ENCODE measurements at places on chromosomes 5 and 9.
A peak's percentile ranks its signal among the peaks of the same experiment; 100 is the strongest.

- no peak for DNase-seq
Observed at GRCh38 chr5:159139802-159140201, 40.1 kb upstream of the EBF1 start.

DNA sequence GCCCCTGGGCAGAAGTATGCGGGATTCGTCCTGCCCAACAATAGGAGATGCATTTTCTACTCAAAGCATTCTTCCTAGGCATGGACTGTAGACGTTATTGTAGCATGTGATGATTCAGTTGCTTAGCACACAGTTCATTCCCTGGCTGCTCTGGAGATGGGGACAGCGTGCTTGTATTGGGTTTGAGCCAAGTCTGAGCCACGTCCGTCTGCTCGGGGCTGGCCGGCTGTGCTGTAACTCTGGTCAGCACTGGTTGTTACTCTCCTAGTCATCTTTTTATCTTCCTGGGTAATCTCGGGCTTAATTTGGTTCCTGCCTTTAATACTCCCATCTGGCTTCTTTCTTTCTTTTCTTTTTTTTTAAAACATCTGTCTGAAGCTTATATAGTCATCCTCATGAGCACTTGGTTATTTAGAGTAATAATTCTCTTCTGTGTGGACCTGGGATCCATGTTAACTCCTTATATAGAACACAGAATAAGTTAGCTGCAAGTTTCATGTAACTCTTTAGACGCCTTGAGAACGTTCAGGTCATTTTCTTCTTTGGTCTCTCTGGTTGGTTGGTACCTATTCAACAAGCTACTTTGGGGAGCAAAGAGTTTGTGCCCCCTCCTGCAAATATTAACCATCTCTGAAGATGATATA, 118.8 kb upstream of the RPS23 start:
- DNase-seq, result no peak

GRCh38 chr9:95722141-95722540, 153.3 kb upstream of the ERCC6L2 start:
- no peak for DNase-seq

- no peak for DNase-seq
Observed at GRCh38 chr5:61303346-61303745, 28.7 kb upstream of the ZSWIM6 start.

DNA sequence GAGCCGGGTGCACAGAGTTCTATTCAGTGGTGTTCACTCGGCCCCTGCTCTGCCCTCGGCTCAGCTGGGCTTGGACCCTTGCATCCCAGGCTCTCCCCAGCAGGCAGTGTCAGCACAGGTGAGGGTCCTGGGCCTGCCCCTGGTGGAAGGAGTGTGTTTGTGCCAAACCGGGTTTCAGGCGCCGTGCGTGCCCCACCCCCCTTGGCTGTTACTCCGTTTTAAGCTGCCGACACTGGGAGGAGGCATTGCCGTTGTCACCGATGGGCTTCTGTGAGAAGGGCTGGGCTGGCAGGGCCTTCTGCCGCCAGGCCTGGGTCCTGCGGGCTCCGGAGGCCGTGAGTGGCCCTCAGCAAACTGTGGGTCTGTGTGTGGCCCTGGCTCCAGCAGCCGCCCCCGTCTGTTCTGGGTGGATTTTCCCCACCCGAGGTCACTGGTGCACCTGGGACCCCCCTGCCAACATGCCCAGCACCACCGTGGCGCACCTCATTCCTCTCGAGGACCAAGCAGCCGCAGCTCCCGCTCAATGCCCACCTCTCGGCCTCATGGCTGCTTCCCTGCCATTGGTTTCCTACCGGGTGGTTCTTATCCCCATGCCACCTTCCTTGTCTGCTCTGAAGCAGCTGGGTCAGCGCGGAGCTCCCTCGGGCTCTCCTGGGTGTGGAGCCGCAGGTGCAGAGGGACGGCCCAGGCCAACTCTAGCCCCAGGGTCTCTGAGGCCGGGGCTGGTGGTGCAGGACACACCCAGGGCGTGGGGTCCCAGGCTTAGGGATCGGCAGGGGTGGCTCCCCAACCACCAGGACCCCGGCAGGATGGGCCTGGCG, 44.3 kb upstream of the EXOC3 start:
- peak; percentile 56 for DNase-seq

DNA sequence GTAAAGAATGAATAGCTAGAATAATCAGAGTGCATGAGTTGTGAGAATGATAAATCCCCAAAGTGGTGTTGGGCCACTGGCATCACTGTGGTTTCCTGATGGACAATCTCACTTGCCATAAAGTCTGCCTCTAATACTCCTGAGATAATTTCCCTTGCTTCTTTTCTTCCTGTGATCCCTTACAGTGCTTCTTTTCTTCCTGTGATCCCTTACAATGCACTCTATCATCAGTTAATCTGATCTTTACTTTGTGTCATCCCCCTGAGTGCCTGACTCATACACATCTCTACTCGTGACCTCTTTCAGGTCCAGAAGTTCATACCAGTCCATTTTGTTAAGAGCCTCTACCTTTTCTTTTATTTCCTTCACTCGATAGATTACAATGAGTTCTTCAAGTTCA, 418.3 kb downstream of the HCN1 start:
- DNase-seq, result no peak

DNA sequence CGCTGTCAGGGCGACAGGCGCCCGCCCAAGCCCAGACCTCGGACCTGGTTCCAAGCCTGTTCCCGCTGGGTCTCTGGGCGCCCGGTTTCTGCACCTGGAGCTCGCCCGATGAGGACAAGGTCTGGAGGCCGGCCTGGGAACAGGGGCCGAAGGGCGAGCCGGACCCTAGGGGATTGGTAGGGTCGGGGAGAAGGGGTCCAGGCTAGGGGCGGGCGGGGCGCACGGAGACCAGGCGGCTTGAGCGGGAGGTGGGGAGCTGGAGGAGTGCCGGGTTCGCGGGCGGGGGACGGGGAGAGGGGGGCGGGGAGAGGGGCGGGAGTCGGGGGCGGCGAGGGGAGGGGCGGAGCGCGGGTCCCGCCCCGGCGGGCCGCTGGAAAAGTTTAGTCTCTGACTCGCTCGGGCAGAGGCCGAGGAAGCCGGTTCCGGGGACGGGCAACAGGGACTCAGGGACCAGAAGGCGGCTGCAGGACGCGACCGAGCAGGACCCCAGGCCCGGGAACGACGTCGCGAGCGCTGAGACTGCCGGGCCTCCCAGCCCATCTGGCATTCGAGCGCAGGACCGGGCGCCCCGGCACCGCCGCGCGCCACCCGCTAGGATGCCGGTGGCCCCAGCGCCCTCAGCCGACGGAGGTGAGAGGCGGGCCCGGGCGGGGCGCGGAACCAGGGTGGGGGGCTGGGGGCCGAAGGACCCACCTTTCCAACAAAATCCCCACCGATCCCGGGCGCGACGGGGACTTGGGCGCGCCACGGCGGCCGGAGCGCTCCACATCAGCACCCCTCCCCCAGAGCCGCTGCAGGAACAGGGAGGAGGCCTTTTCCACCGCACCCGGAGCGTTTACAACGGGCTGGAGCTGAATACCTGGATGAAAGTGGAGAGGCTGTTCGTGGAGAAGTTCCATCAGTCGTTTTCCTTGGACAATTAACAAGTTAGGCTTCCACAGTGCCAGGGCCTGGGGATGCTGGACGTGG, at the start of gene S1PR3:
Gene S1PR3, plus strand, starts transcription at position 403 of the 969 bp plus-strand sequence. CDS start 9,733 bp downstream, outside the sequence.
- DNase-seq, result no peak

DNA sequence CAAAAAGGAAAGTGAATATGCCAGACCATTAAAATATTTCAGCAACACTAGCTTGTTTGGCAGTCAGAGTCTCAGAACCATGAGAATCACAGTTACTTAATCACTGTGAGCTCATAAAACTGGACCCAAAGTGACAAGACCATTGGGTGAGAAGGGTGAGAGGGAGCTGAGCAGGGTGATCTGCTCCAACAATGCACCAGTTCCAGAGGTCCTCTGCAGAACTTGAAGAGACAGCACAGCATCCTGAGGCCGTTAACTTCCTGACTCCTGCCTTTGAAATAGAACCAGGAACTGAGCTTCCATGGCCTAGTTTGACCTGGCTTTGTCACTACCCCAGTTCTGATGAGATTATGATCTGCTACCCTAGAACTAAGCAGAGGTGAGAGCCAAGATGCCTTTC, 57.4 kb downstream of the NFIB start:
- no peak for DNase-seq

GRCh38 chr5:124162767-124163532, 583.5 kb downstream of the ZNF608 start:
- DNase-seq, result no peak

DNA sequence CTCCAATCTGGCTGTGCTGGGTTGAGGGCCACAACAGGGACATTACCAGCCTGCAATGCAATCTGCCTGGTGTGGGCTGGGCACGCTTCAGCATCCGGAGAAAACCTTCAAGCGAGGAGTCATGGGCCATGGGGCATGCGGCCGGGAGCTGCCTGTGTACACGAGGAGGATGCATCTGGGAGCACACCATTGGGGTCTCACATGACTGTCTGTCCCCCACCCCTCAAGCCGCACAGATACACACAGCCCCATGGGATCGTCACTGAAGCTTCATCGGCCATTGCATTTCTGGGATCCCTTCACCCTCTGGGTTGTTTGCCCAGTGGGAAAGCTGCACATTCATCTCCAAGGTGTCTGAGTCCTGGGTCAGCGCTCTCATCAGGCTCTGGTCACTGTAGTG, 9.9 kb downstream of the LCN1 start:
- no peak for DNase-seq

GRCh38 chr5:14365831-14366430, 215.7 kb upstream of the OTULINL start:
- no peak for DNase-seq

DNA sequence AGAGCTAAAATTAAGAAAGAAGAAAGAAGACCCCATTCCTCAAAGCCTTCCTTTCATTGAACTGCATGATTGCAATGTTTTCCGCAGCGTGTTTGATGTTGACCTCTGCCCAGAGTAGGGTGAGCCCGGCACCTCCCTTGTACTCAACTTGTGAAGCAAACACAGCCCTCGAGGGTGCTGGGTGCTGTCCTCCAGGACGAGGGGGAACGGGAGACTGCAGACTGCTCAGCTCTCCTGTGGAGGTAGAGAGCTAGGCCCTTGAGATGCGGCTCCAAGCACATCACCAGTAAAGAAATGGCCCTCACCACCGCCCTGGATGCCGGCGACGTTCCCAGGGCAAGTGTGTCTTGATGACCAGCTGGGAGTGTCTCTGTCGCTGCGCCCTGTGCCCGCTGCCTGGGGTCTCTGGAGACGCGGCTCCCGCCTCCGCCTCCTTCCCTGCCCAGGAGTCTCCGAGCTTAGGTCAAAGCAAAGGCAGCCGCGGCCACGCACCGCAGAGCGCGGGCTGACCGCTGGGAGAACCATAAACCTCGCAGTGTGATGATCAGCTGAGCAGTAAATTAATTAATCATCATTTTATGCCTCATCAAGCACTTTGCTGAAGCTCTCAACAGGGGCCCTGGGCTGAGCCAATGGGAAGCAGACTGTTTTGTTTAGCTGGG, 108.7 kb downstream of the IRX2 start:
- DNase-seq, result peak; percentile 32

DNA sequence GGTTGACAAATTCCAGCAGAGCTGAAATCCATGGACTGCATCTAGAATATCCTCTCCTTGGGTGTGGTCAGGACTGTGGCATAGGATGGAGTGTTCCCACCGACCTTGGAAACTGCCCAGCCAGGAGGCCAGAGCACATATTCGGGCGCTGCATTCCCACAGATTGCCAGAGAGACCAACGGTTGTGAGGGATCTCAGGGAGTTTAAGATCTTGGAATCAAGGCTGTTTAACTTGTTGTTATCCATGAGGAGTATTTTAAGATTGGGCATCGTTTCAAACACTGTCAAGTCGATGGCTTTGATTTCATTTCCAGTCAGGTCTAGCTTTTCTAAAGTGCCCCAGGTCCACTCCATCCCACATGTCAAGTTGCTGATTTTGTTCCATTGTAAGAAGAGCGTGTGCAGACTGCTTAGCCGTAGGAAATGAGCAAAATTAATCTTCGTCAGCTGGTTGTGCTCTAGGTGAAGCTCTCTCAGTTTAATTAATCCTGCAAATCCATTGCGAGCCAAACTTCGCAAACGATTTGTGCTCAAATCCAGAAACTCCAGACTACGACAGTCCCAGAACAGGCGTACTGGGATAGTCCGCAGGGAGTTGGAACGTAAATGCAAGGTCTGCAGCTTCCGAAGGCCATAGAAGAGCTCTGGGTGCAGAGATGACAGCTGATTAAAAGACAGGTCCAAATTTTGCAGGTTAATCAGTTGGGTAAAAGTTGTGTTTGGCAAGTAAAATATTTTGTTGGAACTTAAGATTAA, 1.5 kb downstream of the LRRTM2 start:
- DNase-seq, result no peak

DNA sequence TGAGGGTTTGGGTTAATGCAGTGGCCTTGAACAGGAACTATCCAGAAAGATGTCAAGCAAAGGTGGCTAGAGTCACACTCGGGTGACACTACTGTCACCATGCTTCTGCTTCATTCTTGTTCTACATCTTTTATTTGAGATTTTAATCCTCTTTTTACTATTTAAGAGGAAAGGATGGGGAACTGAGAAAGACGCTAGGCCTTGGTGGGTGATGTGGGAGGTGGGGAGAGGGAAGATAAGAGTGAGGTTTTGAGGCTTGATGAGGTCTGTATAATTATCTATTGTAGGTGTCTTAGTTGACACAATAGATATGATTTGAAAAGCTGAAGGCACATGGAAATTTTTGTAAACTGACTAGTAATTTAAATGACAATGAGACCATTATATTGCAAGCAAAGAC, 3.5 kb upstream of the BASP1 start:
- no peak for DNase-seq
